ENCODE measurements at places on chromosomes 7 and 10. TPM values are rescaled to one million over a fixed set of nuclear protein-coding genes. Genes with fewer than 3 reads are reported as not detected.

C10orf105 gene
- not detected for total RNA-seq

TRIM50 gene
- total RNA-seq, result not detected

TAS2R41 gene
- total RNA-seq, result not detected

HOXA13 gene
- 10.0 TPM for total RNA-seq

SH2D4B gene
- total RNA-seq, result not detected

PNLIP gene
- total RNA-seq, result not detected

COL28A1 gene
- total RNA-seq, result 0.32 TPM

SUN3 gene
- total RNA-seq, result not detected

TRPV5 gene
- not detected for total RNA-seq

SHTN1 gene
- total RNA-seq, result 2.9 TPM

RSPH10B2 gene
- 0.05 TPM for total RNA-seq

STX1A gene
- 49.6 TPM for total RNA-seq

MSMB gene
- total RNA-seq, result not detected

PLEKHS1 gene
- not detected for total RNA-seq

MCU gene
- 41.9 TPM for total RNA-seq

COMMD3 gene
- total RNA-seq, result 33.1 TPM

AKR1D1 gene
- total RNA-seq, result not detected

MDFIC gene
- 46.2 TPM for total RNA-seq

CPN1 gene
- total RNA-seq, result not detected

PILRA gene
- 0.89 TPM for total RNA-seq

PAX4 gene
- total RNA-seq, result not detected

CRHR2 gene
- not detected for total RNA-seq
